ENCODE measurements at places on chromosomes 5 and 9. TPM values are rescaled to one million over a fixed set of nuclear protein-coding genes. Genes with fewer than 3 reads are reported as not detected.

Gene EMB
- total RNA-seq = 43.6 TPM

Gene PDGFRB
- 394 TPM for total RNA-seq

Gene BAG1
- total RNA-seq = 73.8 TPM

Gene PHYHD1
- 11.4 TPM for total RNA-seq

Gene LEAP2
- 0.48 TPM for total RNA-seq

DNA sequence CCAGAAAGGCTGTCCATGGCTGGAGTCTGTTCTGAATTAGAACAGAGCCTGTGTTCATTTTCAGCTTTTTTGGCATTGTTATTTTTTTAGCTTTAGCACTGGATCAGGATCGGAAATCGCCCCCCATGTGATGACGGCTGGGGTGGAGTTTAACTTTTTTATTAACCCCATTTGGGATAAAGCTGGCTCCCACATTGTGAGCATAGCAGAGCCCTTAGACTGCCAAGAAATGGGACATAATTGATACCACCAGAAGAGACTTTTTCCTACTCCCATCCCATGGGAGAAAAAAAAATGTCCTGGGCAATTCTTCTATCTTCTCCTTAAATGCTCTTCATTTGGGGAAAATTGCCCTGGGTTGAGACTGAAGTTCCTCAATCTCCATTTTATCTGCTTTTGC, 52.4 kb downstream of the SLIT3 start:
- no peak for DNase-seq

- DNase-seq = peak; percentile 91
These were observed 1.0 kb downstream of the MATR3 start for GRCh38 chr5:139294374-139295165.

GRCh38 chr5:337563-338130, 16.1 kb downstream of the AHRR start:
- no peak for DNase-seq

- DNase-seq = peak; percentile 31
These were observed 6.4 kb downstream of the NOP16 start for GRCh38 chr5:176381979-176382378.

Measured in posterior vena cava (tissue), 2 donors.